ENCODE measurements at places on chromosomes 2 and 18. TPM values are rescaled to one million over a fixed set of nuclear protein-coding genes. Genes with fewer than 3 reads are reported as not detected.

DNA sequence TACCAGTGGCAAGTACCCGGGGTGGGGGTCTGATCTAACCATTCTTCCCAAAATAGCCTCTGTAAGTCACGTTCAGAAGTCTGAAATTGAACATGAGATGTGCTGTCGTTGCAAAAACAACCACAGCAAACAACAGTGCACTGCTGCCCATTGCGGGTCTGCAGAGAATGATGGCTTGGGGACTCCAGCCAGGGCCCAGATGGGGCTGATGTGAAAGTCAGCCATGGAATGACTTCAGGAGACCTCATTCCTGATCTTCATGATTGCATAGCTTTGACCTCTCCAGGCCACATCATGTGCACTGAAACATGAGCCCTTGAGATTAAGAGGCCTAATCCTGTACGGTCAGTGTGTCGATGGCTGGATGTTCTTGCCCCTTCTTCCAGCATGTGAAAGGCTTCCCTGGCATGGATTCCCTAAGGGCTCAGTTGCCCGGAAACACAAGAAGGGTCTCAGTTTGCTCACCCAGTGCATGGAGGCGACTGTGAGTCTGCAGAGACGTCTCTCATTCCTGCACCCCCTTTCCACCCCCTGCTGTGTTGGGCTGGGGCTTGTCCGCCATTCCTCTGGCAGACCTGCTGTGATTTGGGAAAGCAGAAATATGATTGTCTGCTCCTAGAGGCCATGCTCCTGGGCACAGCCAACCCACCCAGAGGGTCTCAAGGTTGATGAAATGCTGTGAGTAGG, 191.6 kb downstream of the SEPTIN10 start:
- DNase-seq: no peak

- no peak for DNase-seq
Observed at GRCh38 chr2:70646420-70646818, 92.8 kb upstream of the TGFA start.

GRCh38 chr18:74836296-74837139, 238.8 kb downstream of the ZNF407 start:
- DNase-seq: no peak

- no peak for DNase-seq
Observed at GRCh38 chr2:142615876-142616275, 261.6 kb upstream of the KYNU start.

SIX3 gene
- not detected for total RNA-seq

NRP2 gene
- 47.9 TPM for total RNA-seq

CUL3 gene
- 58.1 TPM for total RNA-seq

Measured in ovary (tissue), 10 donors.